Bronchial smooth muscle cell (primary cell): ENCODE measurements at places on chromosomes 6 and 20. TPM values are rescaled to one million over a fixed set of nuclear protein-coding genes. Genes with fewer than 3 reads are reported as not detected.

The GPX5 gene
- total RNA-seq: not detected in 2 replicates

The SLC26A8 gene
- total RNA-seq: under 0.01 TPM in 1 of 2 replicates, not detected in the other

The CD93 gene
- total RNA-seq: under 0.01 and 0.34 TPM in 2 replicates

The CCDC28A gene
- 18.3 and 18.9 TPM in 2 replicates for total RNA-seq

The OVOL2 gene
- 0.16 TPM in 1 of 2 replicates, not detected in the other for total RNA-seq

The CLDN20 gene
- not detected in 2 replicates for total RNA-seq

The PHF3 gene
- total RNA-seq: 52.3 and 53.5 TPM in 2 replicates

The TMEM244 gene
- total RNA-seq: 0.47 and 0.52 TPM in 2 replicates

The MACROD2 gene
- 0.43 and 0.63 TPM in 2 replicates for total RNA-seq

The MUC21 gene
- not detected in 2 replicates for total RNA-seq

The CTCFL gene
- not detected in 2 replicates for total RNA-seq

The GATA5 gene
- total RNA-seq: not detected in 2 replicates

The SIRPB1 gene
- total RNA-seq: 0.17 and 0.79 TPM in 2 replicates

The TBX18 gene
- total RNA-seq: 8.2 and 32.6 TPM in 2 replicates

The EPHA7 gene
- total RNA-seq: 0.32 TPM in 1 of 2 replicates, not detected in the other

The BMP7 gene
- total RNA-seq: not detected in 2 replicates

The CD164 gene
- 186 and 219 TPM in 2 replicates for total RNA-seq

The ARFGEF3 gene
- under 0.01 TPM in 2 replicates for total RNA-seq

The PNLDC1 gene
- total RNA-seq: 2.0 TPM in 1 of 2 replicates, not detected in the other

The TRIM15 gene
- total RNA-seq: not detected in 2 replicates

The ALDH5A1 gene
- total RNA-seq: 0.09 and 0.16 TPM in 2 replicates
